ENCODE measurements at places on chromosomes 5 and 9. TPM values are rescaled to one million over a fixed set of nuclear protein-coding genes. Genes with fewer than 3 reads are reported as not detected.

GRCh38 chr5:11182441-11183080, 421.5 kb upstream of the DAP start:
- H3K4me1 ChIP-seq: no peaks in the 10 kb centered on the region
- H3K4me3 ChIP-seq: no peak overlapping the region
- H3K27ac ChIP-seq: no peak overlapping the region
- no peaks in the 10 kb centered on the region for H3K27me3 ChIP-seq
- no peaks in the 10 kb centered on the region for H3K36me3 ChIP-seq

GRCh38 chr9:7287065-7287464, 512.5 kb downstream of the DMAC1 start:
- no peaks in the 10 kb centered on the region for H3K4me1 ChIP-seq
- no peak for DNase-seq
- H3K27ac ChIP-seq: no peak overlapping the region
- no peak overlapping the region for H3K4me3 ChIP-seq
- H3K36me3 ChIP-seq: no peaks in the 10 kb centered on the region

DNA sequence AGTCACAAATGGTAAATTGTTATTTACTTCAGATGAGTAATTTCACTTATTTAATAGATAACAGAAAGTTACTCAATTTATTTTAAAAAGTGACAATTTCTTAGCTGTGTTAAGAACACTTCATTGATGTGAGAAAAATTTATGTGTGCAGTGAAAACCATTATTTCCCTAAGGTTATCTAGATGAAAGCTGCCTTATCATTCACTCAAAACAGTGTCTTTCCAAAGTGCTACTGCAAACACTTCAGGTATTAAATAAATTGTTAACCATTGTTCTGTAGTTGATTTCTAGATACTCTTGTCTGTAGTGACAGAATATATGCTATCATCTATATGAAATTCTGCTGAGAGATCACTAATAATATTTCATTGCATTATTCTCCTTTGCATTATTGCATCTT, 33.5 kb upstream of the PRDM9 start:
- no peak for DNase-seq
- no peaks in the 10 kb centered on the region for H3K4me1 ChIP-seq
- no peaks in the 10 kb centered on the region for H3K27me3 ChIP-seq
- H3K27ac ChIP-seq: no peak overlapping the region
- no peaks in the 10 kb centered on the region for H3K36me3 ChIP-seq

DNA sequence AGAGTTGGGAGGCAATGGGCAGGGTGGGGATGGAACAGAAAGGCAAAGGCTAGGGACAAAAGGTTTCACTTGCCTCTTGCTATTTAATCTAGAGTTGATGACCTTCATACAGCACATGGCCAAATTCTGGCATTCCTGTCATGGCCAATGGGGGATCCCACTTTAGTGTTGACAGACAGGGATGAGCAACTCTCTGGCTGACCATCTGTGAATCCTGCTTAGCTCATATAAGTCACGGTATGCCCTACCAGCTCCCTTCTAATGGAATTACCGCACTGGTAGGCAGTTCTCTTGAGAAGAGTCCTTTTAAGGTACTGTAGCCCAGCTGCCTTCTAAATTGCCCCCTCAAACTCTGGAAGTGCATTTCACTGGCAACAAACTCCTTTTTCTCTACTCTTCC, 76.1 kb downstream of the MAMDC2 start:
- no peak overlapping the region for H3K4me3 ChIP-seq
- H3K27ac ChIP-seq: no peak overlapping the region
- DNase-seq: no peak

DNA sequence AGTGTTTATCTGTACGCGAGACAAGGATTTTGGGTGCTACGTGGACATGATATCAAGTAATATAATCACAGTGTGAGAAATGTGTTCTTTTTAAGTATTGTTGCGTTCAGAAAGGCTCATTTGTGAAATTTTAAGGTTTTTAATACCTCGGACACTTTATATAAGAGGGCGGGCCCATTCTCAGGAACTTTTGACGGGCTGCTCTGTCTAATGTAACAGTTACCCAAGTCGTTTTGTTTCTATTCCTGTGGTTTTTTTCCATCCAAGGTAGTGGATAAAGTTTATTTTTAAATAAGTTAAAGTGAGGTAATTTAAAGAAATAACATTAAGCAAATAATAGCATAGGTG, 525 bp downstream of the SRP19 start:
- H3K27ac ChIP-seq: peak overlapping the region; percentile 89
- no peak for DNase-seq
- peaks cover 17% of the 10 kb centered on the region for H3K4me1 ChIP-seq
- peaks cover 28% of the 10 kb centered on the region for H3K36me3 ChIP-seq

DNA sequence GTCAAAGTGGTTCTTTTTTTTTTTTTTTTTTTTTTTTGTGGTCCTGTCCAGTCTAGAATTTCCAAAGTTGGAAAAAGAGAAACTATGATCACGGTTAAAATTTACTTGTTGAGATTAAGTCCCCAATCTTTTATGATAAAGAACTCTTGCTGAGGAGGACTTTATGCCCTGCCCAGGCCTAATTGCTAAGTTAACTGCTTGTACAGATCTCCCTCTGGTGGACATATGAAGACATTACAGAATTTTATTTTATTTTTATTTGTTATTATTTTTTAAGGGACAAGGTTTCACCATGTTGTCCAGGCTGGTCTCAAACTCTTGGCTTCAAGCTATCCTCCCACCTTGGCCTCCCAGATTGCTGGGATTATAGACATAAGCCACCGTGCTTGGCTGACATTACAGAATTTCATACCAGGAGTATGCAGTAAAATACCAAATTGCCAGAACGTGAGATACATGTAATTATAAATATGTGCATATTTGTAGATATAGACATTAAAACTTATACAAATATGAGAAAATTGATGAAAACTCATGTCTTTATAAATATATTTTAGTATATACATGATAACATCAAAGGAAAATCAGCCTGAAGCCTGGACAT, 91.2 kb downstream of the RFK start:
- H3K27me3 ChIP-seq: no peaks in the 10 kb centered on the region
- peak; percentile 8 for DNase-seq
- H3K36me3 ChIP-seq: no peaks in the 10 kb centered on the region
- no peaks in the 10 kb centered on the region for H3K4me1 ChIP-seq

- no peak overlapping the region for H3K27ac ChIP-seq
- DNase-seq: no peak
- H3K36me3 ChIP-seq: no peaks in the 10 kb centered on the region
- H3K4me3 ChIP-seq: no peak overlapping the region
- no peaks in the 10 kb centered on the region for H3K27me3 ChIP-seq
- no peaks in the 10 kb centered on the region for H3K4me1 ChIP-seq
Observed at GRCh38 chr5:9617221-9617620, 12.9 kb downstream of the TAS2R1 start.

- H3K27ac ChIP-seq: no peak overlapping the region
- H3K4me1 ChIP-seq: peaks cover 37% of the 10 kb centered on the region
- peaks cover 4% of the 10 kb centered on the region for H3K36me3 ChIP-seq
- no peak for DNase-seq
- H3K4me3 ChIP-seq: peak overlapping the region; percentile 80
Observed at GRCh38 chr9:137606005-137606621, 627 bp downstream of the ARRDC1 start.

DNA sequence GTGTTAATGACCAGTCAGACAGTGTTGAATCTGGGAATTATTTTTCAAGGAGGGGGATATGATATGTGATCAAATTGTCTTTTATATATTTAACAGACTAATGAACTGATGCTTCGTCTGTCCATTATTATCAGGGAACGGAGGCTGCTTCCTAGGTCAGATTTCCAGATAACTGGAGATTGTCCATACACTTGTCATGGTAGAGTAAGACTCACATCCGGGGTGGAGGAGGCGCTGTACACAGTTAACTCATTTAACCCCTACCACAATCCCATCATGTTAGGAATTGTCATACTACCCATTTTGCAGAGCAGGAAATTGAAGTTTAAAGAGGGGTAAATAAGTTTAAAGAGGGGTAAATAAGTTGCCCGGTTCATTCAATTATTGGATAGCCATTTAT, 55.9 kb downstream of the ARHGAP26 start:
- peaks cover 37% of the 10 kb centered on the region for H3K4me1 ChIP-seq
- no peak overlapping the region for H3K4me3 ChIP-seq
- H3K27me3 ChIP-seq: no peaks in the 10 kb centered on the region
- no peak overlapping the region for H3K27ac ChIP-seq
- H3K36me3 ChIP-seq: no peaks in the 10 kb centered on the region
- no peak for DNase-seq

DNA sequence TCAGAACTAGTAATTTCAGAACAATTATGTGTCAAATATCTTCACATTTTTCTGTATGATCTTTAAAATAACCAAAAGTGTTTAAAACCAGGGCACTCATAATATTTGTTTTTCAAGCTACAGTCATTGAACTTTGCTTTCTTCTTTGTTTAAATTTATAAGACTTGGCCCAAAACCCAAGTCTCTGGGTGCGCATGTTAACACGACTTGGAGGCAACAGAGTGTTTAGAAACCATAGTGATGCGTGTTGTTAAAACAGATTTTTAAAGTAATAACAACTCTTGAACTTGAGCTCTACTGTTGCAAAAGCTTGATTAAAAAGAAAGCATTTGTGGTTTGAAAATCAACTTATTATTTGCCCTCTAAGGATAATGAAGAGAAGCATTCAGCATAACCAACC, 26.0 kb upstream of the GRIN3A start:
- H3K4me1 ChIP-seq: no peaks in the 10 kb centered on the region
- no peak overlapping the region for H3K4me3 ChIP-seq
- DNase-seq: no peak
- H3K27me3 ChIP-seq: no peaks in the 10 kb centered on the region
- no peaks in the 10 kb centered on the region for H3K36me3 ChIP-seq

DNA sequence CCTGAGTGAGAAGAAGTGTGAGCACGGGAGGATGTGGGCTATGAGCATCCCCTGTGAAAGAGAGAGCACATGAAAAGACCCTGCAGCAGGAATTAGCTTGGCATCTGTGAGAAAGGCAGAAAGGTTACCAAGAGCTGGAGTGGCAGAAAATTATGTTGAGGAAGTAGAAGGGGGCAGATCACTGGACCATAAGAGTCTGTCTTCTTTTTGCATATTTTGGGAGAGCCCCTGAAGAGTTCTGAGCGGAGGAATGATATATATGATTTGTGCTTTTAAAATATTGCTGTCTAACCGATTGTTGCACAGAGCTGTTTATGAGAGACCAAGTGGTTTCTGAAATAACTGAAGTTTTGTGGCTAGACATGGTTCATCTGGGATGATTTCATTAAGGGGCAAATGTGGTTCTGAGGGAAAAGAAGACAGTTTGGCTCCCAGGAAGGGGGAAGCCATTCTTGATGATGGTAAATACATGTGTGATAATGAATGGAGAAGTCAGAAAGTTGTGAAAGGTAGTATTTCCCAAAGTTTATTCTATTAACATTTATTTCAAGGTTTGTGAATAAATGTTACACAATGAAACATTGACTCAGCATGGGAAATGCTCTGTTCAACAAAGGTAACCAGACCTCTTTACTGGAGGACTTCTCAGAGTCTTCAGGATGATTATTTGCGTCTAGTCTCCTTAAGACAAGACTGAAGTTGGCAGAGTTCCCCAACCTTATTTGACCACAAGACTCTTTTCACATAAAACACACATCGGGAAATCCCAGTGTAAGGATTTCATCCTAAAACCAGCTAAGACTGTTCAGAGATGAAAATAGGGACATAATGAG, 31.5 kb upstream of the ADRB2 start:
- H3K4me1 ChIP-seq: no peaks in the 10 kb centered on the region
- no peak overlapping the region for H3K27ac ChIP-seq
- no peaks in the 10 kb centered on the region for H3K36me3 ChIP-seq
- no peak overlapping the region for H3K4me3 ChIP-seq
- no peak for DNase-seq
- peaks cover 2% of the 10 kb centered on the region for H3K27me3 ChIP-seq

DNA sequence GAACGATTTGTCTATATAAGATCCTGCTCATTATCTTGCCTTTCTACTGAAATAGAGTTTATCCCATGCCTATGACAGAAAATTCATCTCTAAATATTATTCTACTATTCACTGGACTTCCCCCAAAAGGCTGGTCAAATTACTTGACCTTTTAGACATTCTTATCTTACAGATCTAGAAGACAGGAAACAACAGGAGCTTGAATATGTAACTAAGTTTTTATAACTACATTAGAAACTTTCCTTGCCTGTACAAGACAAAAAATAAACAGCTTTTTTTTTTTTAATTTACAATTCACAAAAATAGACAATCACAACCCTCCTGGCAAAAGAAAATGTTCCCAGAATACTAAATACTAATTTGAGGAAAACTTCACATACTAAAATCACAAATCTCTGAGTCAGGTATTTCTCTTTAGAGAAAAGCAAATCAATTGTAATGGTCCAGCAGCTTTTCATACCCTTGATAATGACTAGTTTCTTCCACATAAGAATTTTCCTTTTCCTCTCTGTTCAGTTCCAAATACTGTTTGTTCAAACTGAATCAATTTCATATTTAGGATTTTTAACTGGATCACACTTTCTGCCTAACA, 68.6 kb downstream of the MLLT3 start:
- H3K27me3 ChIP-seq: no peaks in the 10 kb centered on the region
- no peak overlapping the region for H3K4me3 ChIP-seq
- H3K4me1 ChIP-seq: peaks cover 17% of the 10 kb centered on the region
- H3K27ac ChIP-seq: no peak overlapping the region
- no peak for DNase-seq
- H3K36me3 ChIP-seq: no peaks in the 10 kb centered on the region

- DNase-seq: no peak
- peaks cover 72% of the 10 kb centered on the region for H3K4me1 ChIP-seq
- H3K27me3 ChIP-seq: no peaks in the 10 kb centered on the region
- peak overlapping the region; percentile 51 for H3K4me3 ChIP-seq
- no peaks in the 10 kb centered on the region for H3K36me3 ChIP-seq
Observed at GRCh38 chr9:93096811-93097382, 880 bp downstream of the CARD19 start.

- H3K27me3 ChIP-seq: no peaks in the 10 kb centered on the region
- no peaks in the 10 kb centered on the region for H3K36me3 ChIP-seq
- no peak overlapping the region for H3K27ac ChIP-seq
- H3K4me3 ChIP-seq: no peak overlapping the region
- DNase-seq: no peak
Observed at GRCh38 chr5:61450493-61451279, 118.6 kb downstream of the ZSWIM6 start.

GRCh38 chr9:132783006-132783405, 95.1 kb downstream of the AK8 start:
- no peaks in the 10 kb centered on the region for H3K36me3 ChIP-seq
- no peaks in the 10 kb centered on the region for H3K27me3 ChIP-seq
- H3K4me1 ChIP-seq: no peaks in the 10 kb centered on the region
- no peak overlapping the region for H3K27ac ChIP-seq
- H3K4me3 ChIP-seq: no peak overlapping the region

DNA sequence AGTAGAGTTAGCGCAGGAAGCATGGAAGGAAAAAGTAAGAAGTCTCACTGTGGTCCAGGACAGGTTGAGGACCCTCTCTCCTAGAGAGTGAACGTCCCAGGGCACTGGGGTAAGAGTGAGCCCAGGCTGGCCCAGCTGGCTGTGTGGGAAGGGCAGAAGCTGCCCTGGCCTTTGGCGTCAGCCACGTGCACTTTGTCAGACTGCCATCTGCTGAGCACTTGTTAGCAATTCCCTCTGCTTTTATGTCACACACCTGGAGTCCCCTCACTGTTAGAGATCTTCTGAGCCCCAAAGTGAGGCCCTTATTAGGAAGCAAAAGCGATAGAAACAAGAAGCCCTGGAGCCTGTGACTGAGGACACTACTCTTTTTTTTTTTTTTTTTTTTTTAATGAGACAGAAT, 79.1 kb downstream of the UGCG start:
- H3K27ac ChIP-seq: no peak overlapping the region
- no peaks in the 10 kb centered on the region for H3K36me3 ChIP-seq
- no peak overlapping the region for H3K4me3 ChIP-seq
- no peaks in the 10 kb centered on the region for H3K4me1 ChIP-seq

The COMMD10 gene
- total RNA-seq: 25.7 TPM

The FBP1 gene
- total RNA-seq: 6.6 TPM

The LYSMD3 gene
- 18.6 TPM for total RNA-seq

The FBN2 gene
- not detected for total RNA-seq

Data from T-cell (primary cell).